ENCODE measurements at places on chromosomes 16 and 17. TPM values are rescaled to one million over a fixed set of nuclear protein-coding genes. Genes with fewer than 3 reads are reported as not detected.

DNA sequence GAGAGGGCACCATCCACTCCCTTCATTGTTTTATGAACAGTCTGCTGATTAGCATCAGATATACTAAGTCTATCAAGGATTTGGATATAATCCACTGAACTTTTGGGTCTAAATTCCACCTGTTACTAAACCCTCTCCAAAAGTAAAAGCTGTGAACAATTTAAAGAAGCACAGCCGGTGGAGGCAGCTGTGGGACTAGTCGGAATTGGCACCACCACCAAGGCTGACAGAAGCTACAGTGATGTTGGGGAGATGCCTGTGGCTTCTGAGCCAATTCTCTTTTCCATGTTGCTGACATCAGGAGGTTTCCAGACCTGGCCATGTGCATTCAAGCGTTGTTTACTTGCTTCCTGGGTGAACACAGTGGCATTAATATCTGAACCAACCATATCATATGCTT, 679.0 kb upstream of the CA10 start:
- no peak for DNase-seq

The DNAAF1 gene
- polyA plus RNA-seq = 0.53 TPM

DNA sequence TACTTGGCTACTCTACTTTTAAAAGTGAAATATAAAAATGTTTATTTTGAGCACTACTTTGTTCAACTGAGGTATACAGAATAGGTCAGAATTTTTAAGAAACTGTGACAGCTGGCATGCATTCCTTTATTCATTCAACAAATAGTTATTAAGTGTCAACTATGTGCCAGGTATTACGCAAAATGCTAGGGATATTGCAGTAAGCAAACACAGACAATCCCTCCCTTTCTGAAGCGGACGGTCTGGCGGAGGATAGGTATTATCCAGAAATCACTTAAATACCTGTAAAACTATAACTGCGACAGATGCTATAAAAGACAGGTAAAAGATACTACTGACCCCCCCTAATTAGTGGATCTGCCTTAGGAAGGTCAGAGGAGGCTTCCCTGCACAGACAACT, 26.1 kb downstream of the METTL16 start:
- DNase-seq = no peak

The DNAI2 gene
- polyA plus RNA-seq = 0.56 TPM

The SP6 gene
- polyA plus RNA-seq = 2.5 TPM

DNA sequence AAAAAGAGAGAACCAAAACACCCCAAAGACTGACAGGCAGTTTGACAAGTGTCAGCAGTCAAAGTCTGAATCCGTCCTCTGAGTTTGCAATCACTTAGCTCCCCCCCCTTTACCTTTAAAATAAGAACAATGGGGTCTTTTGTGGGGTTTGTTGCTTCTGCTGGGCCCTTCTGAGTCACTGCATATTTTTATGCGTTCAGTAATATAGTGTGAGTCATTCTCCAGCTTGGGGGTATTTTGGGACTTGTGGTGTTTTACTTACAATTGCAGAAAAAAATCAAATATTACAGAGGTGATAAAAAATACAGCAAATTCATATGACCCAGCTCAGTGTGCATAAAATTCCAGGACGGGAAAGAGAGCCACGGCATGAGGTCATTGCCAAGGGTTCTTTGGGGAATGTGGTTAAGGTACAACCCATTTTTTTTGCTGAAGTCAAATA, 120.1 kb downstream of the CYLD start:
- no peak for DNase-seq

GRCh38 chr17:39134878-39135277, 16.6 kb downstream of the PLXDC1 start:
- DNase-seq = no peak

GRCh38 chr17:29618272-29619065, 4.2 kb downstream of the CORO6 start:
- no peak for DNase-seq

The RBFOX1 gene
- 50.2 TPM for polyA plus RNA-seq

- DNase-seq = peak; percentile 82
Measured at GRCh38 chr17:17812211-17813054, 24.4 kb downstream of the SREBF1 start.

The EPOP gene
- 8.8 TPM for polyA plus RNA-seq

- no peak for DNase-seq
Measured at GRCh38 chr16:80852261-80852872, 48.0 kb upstream of the CDYL2 start.

The CD300A gene
- polyA plus RNA-seq = 3.5 TPM

The RND2 gene
- 30.3 TPM for polyA plus RNA-seq

DNA sequence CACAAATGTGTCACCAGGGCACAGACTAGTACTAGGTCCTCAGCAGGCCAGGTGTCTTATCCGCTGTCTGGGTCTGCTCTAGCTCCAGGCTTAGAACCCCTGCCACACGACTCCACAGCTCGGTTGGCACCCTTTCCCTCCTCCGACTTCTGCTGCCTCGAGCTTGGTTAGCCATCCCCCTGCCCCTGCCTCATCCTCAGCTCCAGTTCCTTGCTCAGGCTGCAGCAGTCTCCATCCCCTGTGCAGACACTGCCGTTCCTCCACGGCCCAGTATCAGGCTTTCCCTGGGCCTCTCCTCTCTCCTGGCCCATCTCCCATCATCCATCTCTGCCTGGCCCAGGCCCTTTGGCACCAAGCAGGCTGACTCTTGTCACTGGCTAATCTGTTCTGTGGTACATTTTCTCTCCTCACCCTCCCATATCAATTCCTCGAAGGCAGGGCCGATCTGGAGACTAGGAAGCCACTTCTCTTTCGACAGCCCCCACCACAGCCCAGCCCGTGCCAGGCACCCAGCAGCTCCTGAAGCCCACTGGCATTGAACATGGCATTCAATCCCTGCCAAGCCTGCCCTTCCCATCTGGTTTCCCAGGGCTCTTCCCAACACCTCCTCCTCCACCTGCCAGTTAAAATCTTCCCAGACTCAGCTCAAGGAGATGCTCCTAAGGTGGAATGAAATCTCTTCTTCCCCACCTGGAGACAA, 1.4 kb upstream of the GRN start:
- peak; percentile 29 for DNase-seq

The SMTNL2 gene
- 3.6 TPM for polyA plus RNA-seq

The CCL4L2 gene
- not detected for polyA plus RNA-seq

GRCh38 chr17:75295201-75296158, 6.2 kb upstream of the SLC25A19 start:
- no peak for DNase-seq

GRCh38 chr17:1743088-1743439, 393 bp downstream of the SERPINF2 start:
- DNase-seq = no peak

The PPM1E gene
- polyA plus RNA-seq = 15.2 TPM

The TLCD2 gene
- 0.27 TPM for polyA plus RNA-seq

DNA sequence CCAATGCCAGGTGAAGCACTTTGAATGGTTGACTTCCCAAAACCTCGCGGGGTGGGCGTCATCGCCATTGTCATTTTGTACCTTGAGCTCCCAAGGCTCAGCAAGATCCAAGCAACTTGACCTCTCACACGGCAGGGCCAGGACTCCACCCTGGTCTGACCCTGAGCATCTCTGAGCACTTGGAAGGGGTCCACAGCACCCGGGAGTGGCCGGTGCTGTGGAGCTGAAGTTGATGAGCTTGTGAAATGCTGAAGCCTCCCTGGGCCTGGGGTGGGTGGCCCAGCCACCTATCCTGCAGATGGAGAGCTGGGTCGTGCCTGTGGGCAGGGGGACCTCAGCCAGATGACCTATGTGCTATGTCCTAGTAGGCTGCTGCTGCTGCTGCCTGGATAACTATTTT, 283.3 kb upstream of the FOXF1 start:
- DNase-seq = no peak

- DNase-seq = no peak
Measured at GRCh38 chr17:78134899-78135385, 4.4 kb downstream of the TMC8 start.

- DNase-seq = no peak
Measured at GRCh38 chr17:7262935-7263800, 890 bp upstream of the CLDN7 start.

Data from brain (organoid and tissue), 16 donors.